Fibroblast of villous mesenchyme (primary cell): ENCODE measurements at places on chromosomes 4 and X. TPM values are rescaled to one million over a fixed set of nuclear protein-coding genes. Genes with fewer than 3 reads are reported as not detected.

The ZNF185 gene
- 2.9 and 3.9 TPM in 2 replicates for total RNA-seq

GRCh38 chrX:23373129-23373804, 38.6 kb downstream of the PTCHD1 start:
- DNase-seq, result peak; percentile 27

- DNase-seq, result peak; percentile 3
Observed at GRCh38 chr4:158649111-158649680, 22.5 kb downstream of the C4orf46 start.

DNA sequence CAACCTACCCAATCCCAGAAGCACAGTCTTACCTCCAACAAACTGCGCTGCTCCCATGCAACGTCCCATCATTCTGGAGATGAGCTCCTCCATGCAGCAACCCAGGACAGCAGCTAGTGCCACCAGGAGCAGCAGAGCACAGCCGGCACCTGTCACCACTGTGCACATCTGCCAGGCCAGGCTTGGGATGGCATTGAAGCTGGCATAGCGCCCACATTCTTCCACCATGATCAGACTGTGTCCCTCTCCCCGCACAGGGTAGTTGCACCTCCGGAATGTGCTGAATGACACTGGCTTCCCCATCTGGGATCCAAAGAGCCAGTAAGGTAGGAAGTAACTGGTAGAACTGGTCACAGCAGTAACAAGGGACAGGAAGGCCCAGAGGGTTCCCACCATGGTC, 8.8 kb downstream of the LHFPL1 start:
- DNase-seq, result no peak

The CNKSR2 gene
- 1.9 and 4.7 TPM in 2 replicates for total RNA-seq

- peak; percentile 99 for DNase-seq
Observed at GRCh38 chr4:148007314-148007760, 275.4 kb downstream of the ARHGAP10 start.

DNA sequence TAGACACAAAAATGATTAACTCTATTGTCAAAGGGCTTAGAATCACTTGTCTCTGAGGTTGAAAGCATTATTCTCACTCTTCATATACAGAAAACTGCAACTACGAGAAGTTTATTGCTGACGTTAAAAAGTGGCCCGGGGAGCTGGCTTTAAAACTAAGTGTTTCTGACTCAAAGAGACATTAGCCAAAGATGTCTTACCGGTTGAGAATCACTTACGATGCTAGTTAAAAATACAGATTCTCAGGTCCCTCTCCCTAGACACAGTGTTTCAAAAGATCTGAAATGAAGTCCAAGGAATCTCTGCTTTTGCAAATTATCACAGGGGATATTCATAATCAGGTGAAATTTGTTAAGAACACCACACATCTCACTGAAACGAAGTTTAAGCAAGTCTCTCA, 1.2 kb downstream of the GNPDA2 start:
- peak; percentile 2 for DNase-seq

- peak; percentile 18 for DNase-seq
Observed at GRCh38 chr4:183571350-183571941, 66.6 kb downstream of the ING2 start.

The MAGED4B gene
- total RNA-seq, result 18.6 and 24.2 TPM in 2 replicates

GRCh38 chrX:39381422-39381821, 580.2 kb downstream of the MID1IP1 start:
- DNase-seq, result no peak

- DNase-seq, result no peak
Observed at GRCh38 chrX:73390628-73391567, 56.0 kb upstream of the CDX4 start.

- no peak for DNase-seq
Observed at GRCh38 chr4:130099105-130099504, 1003.2 kb downstream of the C4orf33 start.
